ENCODE measurements at places on chromosomes 3 and 15.

DNA sequence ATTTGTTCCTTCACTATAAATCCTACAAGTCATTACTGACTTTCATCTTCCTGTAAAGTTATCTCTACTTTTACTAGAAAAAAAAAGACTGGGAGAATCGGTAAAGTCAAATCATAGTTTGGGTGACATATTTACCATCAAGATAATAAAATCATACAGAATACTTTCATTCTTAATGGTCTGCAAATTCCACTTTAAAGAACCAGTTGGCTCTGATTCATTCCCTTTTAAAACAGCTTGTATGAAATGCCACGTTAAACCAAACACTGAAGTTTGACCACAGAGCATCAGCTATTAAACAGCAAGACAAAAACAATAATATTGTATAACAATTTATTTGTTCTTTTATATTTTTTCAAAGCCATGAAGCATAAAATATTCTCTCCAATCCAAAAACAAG is 100.7 kb downstream of the FBN1 start:
- no peak for DNase-seq

- DNase-seq = no peak
These were observed 67.8 kb downstream of the LSM3 start for GRCh38 chr3:14246414-14246813.

- DNase-seq = no peak
These were observed 163.2 kb upstream of the COL8A1 start for GRCh38 chr3:99475229-99475628.

DNA sequence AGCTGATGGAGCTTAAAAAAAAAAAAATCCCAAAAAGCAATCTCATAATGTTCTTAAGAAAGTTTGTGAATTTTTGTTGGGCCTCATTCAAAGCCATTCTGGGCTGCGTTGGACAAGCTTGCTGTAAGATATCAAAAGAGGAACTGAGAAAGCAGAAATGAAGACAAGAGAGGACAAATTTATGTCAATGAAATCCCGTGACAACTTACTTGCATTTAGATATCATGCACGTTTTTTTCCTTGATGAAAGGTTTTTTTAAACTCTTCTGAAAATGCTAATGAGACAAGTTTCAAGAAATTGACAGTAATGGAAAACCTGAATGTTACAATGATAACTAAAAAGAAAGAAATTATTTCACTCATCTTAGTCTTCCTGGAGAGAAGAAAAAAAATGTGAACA is 662.9 kb downstream of the SQOR start:
- DNase-seq = no peak

Data from stimulated activated CD8-positive, alpha-beta memory T cell treated with anti-CD3 and anti-CD28 coated beads, Interleukin-12 subunit alpha, Interleukin-12 subunit beta, amount 100 ng/mL, for 1 hour (primary cell).